ENCODE measurements at places on chromosomes 4 and X.

GRCh38 chrX:78753571-78753970, 6.1 kb downstream of the LPAR4 start:
- DNase-seq = no peak

GRCh38 chr4:78483811-78484210, 67.8 kb upstream of the ANXA3 start:
- DNase-seq = no peak

- DNase-seq = no peak
Measured at GRCh38 chr4:176656108-176656507, 136.6 kb downstream of the VEGFC start.

DNA sequence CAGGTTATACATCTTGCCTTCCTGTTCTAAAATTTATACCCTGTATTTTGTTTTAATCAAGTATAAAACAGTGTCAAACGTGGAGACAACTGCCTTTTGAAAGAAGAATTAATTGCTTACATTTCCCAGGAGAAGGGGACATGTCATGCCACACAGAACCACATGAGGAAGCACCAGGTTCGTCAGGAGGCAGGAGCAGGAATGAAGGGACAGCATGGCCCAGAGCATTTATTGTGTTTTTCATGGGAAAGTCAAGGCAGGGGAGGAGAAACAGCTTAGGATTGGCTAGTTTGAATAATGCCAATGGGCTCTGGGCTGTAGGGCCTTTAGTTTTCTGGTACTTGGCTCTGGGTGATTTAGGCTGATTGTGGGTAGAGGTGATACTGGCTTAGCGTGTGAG, 203.7 kb downstream of the CFAP299 start:
- DNase-seq = no peak

Data from amniotic stem cell (primary cell).